ENCODE measurements at places on chromosomes 16 and 17.

GRCh38 chr16:86925067-86925791 is 346.9 kb downstream of the FOXL1 start:
- peak; percentile 43 for DNase-seq

GRCh38 chr17:19248151-19248927 is 11.2 kb downstream of the EPN2 start:
- DNase-seq = no peak

DNA sequence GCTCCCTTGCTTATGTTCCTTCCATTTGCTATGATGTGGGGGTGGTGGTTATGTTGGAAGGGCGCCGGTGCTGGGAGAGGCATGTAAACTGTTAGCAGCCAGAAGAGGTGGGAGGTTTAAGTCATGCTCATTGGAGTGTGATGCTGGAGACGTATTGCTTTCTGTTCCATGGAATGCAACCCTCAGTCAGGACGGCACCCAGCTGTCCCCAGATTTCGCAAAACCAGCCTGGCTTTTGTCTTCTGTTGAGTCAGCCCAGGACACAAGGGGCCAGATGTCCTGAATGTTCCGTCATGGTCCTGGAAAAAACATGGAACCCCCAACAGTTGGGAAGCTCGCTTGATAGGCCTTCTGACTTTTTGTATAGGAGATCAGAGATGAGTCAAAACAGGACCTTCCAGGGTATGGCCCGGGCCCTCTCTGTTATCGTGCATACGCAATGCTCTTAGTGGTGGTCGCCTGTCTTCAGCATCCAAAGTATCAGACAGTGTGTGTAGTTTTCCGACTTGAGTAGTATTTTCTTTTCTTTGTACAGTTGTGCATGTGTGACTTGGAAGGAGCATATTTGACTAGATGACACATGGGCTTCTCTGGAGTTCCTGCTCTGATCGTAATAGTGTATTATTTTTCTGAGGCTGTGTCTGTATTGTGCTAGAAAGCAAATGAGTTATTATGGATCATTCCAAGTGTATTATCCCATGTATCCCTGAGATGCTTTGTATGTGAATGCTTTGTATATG is 201.9 kb downstream of the SNX29 start:
- no peak for DNase-seq

DNA sequence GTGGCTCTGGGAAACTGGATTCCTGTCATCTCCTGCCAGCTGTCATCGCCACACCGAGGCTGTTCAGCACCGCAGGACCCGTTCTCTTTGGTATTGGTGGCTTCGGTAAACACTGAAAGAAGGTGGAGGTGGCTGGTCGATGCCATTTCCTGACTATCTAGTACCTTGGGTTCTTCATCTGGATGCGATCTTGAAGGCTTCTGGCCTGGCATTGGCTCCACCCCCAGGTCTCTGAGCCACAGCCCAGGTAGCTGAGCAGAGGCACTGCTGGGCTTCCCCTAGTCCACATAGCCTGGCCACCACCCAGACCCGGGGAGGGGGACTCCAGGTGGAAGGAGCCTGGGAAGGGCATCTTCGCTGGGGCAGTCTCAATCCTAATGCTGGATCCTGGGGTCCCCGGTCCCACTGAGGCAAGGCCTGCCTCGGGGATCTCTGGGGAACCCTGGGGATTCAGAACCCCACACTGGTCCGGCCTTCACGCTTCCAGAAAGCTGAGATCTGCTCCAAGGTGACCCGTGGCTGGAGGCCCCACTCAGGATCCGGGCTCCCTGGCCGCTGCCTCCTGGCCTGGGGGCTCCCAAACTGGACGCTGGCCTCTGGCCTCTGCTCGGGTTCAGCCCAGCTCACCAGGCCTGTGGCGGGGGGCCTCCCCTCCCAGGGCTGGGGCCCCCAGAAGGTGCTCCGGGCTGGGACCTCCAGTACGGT is 1.8 kb downstream of the C16orf54 start:
- DNase-seq = no peak

- no peak for DNase-seq
These were observed 47.8 kb downstream of the ANKFY1 start for GRCh38 chr17:4215882-4216570.

GRCh38 chr17:4901108-4901647 is 1.7 kb downstream of the CHRNE start:
- DNase-seq = no peak

DNA sequence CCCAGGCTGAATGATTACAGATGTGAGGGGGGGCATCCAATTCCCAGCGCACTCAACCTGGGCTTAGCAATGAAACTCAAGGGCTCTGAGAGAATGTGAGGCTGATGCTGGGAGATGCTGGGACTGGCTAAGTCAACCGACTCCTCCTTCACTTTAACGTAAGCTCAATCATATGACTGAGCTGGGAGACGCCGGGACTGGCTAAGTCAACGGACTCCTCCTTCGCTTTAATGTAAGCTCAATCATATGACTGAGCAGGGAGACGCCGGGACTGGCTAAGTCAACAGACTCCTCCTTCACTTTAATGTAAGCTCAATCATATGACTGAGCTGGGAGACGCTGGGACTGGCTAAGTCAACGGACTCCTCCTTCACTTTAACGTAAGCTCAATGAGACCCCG is 179.4 kb downstream of the VPS53 start:
- DNase-seq = no peak

GRCh38 chr16:76976101-76976500 is 214.9 kb upstream of the MON1B start:
- DNase-seq = no peak

GRCh38 chr16:75382611-75383010 is 50.7 kb downstream of the CFDP1 start:
- no peak for DNase-seq

- DNase-seq = no peak
These were observed 117.9 kb downstream of the ZNF423 start for GRCh38 chr16:49738001-49738400.

Data from brain microvascular endothelial cell (primary cell).